Activated T-helper 1 cell treated with anti-CD3 and anti-CD28 coated beads, Interleukin-2, amount 50 U/mL, for 16 hours (primary cell): ENCODE measurements at places on chromosomes 3 and 15.

DNA sequence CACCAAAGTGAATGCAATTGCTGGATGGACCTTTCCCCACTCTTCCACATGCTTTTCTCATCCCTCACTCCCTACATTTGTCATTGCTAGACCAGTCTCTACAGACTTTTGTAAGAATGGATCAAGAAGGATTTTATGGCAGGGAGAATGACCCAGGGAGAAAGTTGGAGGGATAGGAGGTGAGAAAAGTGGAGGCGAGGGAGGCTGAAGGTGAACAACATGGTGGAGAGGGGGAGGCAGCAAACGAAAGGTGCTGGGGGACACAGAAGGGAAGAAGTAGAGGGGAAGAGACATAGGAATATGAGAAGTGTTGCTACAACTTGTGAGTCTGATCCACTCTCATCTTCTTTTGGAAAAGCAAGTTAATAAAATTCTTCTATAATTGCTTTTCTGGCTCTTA lies 24.4 kb upstream of the RTP1 start:
- no peak for DNase-seq

DNA sequence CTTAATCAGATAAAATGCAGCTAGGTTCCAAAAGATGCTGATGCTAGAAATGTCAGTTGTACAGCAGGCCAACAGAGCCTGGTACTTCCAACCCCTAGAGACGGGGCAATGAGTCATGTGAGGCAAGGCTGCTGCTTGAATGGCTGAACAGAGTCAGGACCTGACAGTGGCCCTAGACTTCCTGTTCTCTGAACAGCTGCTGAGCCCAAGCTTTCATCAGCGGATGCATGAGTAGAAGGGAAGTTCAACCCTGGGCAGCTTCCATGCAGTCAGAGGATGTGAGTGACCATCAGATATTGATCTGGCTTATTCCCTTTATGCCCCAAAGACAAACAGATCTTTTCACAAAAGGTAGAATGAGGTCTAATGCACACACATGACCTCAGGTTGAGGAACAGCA lies 282.9 kb upstream of the COL8A1 start:
- DNase-seq: no peak

DNA sequence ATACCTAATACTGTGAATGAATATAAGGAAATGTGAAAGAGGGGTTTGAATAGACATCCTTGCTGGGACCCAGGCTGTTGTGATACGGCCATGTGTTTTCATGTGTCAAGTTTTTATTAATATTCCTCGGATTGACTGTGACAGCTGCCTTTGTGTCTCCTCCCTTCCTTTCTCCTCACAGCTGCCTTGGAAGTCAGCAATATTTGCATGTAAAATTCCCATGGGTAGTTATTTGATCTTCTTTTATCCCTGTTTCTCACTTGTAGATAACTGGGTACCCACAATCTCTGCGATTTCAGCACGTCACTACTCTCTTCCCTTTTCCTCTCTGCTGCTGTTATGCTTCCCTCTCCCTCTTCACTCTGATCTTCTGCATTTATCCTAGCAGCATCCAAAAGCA lies 9.4 kb downstream of the GPR156 start:
- DNase-seq: no peak

DNA sequence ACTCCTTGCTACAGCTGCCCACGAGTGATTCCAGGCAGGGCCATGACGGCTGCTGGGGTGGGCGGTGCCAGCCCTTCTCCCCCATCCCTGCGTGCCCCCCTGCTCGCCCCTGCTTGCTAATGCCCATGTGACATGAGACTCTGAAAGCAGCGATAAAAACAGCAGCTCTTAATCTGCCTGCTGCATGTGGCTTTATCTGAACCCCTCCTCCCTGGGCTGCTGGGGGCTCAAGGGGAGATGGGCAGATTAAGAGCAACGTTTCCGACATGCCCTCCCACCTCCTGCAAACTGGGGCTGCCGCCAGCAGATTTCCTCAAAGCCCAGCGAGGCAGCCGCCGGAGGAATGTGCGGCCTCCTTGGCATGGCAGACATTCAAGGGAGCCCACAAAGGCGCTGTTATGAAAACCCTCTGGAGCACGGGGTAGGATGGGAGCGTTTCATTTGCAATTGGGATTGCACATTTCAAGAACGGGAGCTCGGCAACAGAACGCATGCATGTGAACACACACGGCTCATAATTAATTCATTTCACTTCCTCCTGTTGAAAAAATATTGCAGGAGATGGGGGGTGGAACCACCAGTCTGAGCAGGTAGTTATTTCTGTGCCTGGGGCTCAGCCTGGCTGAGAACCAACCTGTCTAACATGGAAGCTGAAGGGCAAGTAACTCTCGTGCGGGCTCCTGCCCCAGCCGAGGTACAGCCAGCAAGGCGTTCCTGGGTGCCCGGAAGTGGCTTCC lies 504.2 kb upstream of the PROK2 start:
- DNase-seq: no peak

DNA sequence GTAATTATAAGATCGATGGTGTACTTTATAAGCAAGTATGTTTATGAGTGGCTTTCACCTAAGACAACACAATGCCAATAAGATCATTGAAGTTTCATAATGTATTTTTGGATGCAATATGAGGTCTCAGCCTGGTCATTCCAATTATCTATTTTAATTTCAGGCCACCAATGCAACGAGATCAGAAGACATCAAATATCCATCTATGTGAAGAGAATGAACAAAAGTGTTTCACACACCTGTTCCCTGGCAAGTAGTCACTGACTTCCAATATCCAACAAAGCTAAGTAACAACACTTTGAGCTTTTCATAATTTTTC lies 53.6 kb upstream of the TMCO5A start:
- no peak for DNase-seq

- DNase-seq: no peak
These were observed 479.4 kb downstream of the FOXP1 start for GRCh38 chr3:71104121-71104541.

DNA sequence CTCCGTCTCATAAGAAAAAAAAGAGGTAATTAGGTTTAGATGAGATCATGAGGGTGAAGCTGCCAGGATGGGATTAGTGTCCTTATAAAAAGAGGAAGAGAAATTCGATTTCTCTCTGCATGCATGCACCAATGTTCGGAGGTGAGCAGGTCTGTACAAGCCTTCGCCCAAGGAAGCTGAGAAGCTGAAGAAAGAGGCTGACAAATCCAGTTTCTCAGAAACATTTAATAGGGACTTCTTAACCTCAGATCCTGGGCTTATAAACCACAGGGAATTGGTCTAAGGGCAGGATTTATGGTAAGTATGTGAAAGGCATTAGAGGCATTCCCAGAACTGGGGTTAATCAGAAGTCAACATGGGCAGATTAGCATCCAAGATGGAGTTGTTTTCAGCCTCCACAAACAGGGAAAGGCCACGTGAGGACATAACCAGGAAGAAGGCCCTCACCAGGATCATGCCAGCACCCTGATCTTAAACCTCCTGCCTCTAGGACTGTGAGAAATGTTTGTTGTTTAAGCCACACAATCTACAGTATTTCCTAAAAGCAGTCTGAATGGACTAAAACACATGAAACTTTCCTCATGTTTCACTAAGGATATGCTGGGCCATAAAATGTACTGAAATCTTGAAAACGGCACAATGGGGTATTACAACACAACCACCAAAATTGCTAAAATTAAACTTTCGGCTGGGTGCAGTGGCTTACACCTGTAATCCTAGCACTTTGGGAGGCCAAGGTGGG lies 11.3 kb downstream of the SHISA5 start:
- no peak for DNase-seq

- DNase-seq: no peak
These were observed 9.3 kb downstream of the ARHGEF26 start for GRCh38 chr3:154130540-154130939.

DNA sequence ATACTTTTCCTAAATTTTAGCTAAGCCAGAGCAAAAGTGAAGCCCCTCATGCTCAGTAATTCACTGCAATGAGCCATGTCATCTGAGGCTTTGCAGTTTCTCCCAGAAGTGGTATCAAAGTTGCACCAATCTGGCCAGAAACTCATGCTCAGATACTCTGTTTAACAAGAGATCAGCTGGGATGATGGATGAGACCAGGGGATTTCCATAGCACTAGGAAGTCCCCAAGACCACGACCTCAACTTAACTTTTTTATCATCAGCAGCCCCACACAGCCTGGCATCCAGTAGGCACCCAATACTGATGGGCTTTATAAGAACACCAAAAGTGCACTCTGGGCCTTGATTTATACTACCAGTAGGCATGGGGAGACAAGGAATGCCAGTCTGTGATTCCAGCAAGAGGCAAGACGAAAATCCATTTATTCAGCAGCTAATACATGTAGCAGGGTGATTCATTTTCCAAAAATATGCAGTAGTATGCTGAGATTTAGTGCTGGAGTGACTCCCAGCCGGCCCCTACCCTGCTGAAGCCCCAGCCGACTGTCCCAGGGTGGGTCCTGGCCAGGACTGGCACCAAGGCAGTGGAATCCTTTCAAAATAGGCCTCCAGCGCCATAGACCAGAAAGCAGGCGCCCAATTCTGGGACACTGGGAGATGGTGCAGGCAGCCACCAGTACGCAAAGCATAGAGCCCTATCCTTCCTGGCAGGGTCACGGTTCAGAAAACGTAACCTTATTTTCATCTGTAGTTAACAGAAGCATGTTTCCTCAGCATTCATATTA lies 612 bp upstream of the LDHAL6B start:
- DNase-seq: no peak
